Renal cortical epithelial cell (primary cell): ENCODE measurements at places on chromosomes 12 and 14. TPM values are rescaled to one million over a fixed set of nuclear protein-coding genes. Genes with fewer than 3 reads are reported as not detected.

NPFF gene
- total RNA-seq: not detected in 2 replicates

ERBB3 gene
- 5.1 and 19.4 TPM in 2 replicates for total RNA-seq

DNA sequence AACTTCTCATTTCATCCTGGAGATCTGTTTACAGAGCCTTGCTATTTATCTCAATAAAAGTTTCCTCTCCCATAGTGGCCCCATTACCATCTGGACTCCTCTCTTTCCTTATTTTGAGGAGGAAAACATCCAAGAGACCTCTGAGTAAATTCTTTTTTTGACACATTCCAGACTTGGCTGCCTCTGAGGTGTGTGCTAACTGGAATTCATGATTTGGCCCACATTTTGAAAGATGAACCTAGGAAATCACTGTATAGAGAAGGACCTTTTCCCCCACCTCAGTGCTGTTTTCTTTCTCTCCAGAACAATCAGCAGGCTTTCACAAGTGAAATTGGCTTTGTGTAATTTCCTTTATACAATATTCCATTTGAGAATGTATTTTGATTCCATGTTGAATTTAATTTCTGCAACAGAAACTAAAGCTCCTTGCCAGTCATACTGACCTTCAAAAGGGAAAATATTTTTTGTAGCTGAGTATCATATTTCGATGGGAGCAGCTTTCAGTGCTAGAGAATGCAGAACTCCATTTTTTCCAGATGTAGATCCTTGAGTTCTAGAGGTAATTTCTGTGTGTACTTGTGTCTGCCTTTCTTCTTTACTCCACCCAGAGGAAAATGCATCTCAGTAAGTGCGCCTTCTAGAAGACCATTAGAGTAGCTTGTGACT, 244.9 kb upstream of the RGS6 start:
- no peak for DNase-seq

GRCh38 chr12:80811957-80812708, 95.4 kb downstream of the MYF5 start:
- no peak for DNase-seq

DNA sequence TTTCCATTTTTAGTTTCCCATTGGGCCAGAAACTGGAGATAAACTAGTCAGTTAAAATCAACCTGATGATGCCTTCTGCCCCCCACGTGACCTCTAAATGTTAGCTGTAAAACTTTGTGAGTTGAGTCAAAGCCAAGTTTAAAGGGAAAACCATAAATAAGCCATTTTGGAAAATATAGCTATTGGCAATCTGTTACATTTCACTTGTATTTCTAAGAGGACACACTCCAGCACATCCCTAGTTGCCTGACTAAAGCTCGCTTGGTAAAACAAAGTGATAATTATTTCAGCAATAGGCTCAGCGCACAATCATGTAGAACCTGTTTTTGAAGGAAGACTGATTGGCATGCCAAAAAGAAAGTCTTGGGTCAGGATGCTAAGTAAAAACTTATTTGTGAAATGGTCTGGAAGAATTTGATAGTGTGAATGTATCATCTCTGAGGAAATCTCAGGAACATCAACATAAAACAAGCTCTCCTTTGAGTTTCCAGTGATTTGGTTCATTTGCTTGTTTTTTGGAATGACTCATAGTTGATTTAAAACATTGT, 49.2 kb upstream of the AEBP2 start:
- peak; percentile 65 for DNase-seq

RNASE3 gene
- not detected in 2 replicates for total RNA-seq

DNA sequence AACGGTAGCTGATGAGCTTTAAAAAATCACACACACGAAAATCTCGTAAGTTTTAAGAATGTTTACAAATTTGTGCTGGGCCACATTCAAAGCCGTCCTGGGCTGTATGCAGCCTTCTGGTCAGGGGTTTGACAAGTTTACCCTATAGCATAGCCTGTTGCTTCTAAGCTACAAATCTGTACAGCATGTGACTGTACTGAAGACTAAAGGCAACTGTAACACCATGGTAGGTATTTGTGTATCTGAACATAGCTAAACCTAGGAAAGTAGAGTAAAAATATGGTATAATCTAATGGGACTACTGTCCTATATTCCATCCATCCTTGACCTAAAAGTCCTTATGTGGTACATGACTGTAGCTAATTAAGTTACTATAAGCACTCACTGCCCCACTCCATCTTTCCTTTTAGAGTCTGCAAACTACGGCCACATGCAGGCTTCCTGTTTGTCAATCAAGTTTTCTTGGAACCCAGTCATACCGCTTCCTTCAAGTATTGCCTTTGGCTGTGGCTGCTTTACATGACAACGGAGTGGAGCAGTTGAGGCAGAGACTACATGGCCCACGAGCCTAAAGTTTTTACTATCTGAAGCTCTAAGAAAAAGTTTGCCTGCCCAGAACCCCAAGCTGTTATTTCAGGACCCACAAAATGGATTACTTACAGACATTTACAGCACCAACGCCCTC, 18.5 kb downstream of the KRT7 start:
- no peak for DNase-seq

DNA sequence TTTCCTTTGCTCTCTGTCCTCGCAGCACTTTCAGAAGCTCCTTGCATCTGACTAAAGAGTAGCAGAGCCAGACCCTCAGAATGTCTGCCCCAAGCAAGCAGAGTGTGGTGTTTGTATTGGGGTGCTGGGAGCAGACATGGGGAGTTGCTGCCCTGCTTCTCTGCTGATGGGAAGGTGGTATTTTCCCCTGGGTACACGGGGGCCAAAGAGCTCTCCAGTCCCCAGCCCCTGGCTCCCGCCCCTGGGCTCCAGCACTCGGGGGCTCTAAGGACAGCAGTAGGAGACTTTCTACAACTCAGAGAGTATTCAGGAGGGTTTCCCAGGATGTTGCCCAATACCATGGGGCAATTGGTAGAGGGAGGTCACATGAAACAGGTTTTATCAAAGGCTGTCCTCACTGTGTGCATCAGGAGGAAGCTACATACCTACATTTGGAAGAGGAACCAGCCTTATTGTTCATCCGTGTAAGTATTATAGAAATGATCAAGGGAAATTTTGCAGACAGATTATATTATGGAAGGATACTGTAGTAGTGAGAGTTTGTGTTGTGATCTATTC, 50.3 kb downstream of the DAD1 start:
- no peak for DNase-seq

DNA sequence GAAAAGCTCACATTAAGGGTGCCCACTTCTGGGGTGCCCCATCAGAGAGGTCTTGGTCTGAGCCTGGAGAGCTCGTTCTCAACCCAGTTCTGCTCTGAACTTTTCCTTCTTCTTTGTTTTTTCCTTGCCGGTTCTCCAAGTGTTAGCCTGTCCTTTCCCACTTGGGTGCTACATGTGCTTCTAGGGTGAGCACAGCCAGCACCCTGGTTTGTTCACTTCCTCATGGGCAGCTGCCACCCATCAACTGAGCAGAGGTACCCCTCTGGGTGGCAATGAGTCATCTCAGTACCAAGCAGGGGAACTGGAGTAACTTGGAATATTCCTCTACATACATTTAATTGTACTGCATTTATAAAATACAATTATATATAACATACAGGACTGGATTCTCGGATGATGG, 3.9 kb upstream of the SYNE3 start:
- no peak for DNase-seq

STRN3 gene
- 78.3 and 110 TPM in 2 replicates for total RNA-seq

- no peak for DNase-seq
Measured at GRCh38 chr12:116887244-116887643, 6.0 kb upstream of the HRK start.

LMNTD1 gene
- total RNA-seq: not detected in 2 replicates

KERA gene
- total RNA-seq: not detected in 2 replicates

DNA sequence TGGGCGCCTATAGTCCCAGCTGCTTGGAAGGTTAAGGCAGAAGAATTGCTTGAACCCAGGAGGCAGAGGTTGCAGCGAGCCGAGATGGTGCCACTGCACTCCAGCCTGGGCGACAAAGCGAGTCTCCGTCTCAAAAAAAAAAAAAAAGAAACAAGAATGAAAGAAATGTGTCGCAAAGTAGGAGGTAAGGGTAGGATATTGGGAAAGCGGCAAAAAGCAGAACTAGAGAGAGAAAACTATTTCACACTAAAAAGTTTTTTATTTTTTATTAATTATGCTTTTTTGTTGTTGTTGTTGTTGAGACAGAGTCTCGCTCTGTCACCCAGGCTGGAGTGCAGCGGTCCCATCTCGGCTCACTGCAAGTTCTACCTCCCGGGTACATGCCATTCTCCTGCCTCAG, 17.7 kb downstream of the SBNO1 start:
- no peak for DNase-seq

FAIM2 gene
- not detected in 2 replicates for total RNA-seq

DNA sequence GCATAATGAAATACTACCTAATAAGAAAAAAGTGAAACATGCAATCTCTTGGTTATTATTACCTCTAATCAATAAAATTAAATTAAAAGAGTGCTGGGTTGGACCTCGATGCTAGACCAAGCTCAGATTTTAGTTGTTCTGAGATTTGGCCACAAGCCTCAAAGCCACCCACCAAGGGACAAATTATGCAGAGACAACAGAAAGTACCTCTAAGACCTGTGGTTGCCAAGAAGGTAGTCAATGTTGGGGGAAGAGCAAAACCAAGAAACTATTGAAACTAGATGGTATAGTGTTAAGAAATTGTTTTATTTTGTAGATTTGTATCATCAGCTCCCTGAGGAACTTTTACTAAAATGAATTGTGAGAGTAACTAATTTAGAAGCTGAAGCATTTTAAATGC, 43.8 kb upstream of the ARID2 start:
- DNase-seq: no peak

GRCh38 chr12:64457032-64457431, 5.1 kb downstream of the TBK1 start:
- no peak for DNase-seq

BLOC1S1 gene
- 45.7 and 54.7 TPM in 2 replicates for total RNA-seq

PYGL gene
- 112 and 202 TPM in 2 replicates for total RNA-seq

- peak; percentile 81 for DNase-seq
Measured at GRCh38 chr14:49946320-49947141, 53.6 kb downstream of the ARF6 start.

DNA sequence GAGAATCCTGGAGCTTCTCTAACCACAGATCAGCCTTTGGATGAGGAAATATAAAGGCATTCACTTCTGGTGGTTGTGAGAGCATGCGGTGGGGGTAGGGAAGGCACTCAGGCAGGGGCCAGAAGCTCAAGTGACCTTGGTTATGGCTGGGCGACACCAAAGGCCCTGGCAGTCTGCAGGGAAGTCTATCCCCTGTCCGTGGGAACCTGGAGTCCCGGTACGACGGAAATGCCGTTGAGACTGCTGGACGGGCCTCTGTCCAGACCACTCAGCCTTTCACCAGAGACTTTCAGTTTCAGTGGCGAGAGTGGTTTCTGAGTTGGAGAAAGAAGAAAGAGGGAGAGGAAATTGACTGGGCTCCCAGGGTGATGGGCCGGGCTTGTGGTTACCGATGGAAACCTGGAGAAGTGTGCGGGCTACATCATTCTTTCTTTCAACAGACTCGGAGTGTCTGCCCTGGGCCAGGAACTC, 20.9 kb downstream of the ISCA2 start:
- peak; percentile 90 for DNase-seq

GRCh38 chr12:93541578-93542225, 30.8 kb upstream of the SOCS2 start:
- DNase-seq: peak; percentile 70

- no peak for DNase-seq
Measured at GRCh38 chr12:100017056-100017455, 32.3 kb upstream of the ANKS1B start.

B3GNT4 gene
- 2.6 and 18.9 TPM in 2 replicates for total RNA-seq

GRCh38 chr12:52645982-52646381, 6.0 kb downstream of the KRT2 start:
- no peak for DNase-seq

DNA sequence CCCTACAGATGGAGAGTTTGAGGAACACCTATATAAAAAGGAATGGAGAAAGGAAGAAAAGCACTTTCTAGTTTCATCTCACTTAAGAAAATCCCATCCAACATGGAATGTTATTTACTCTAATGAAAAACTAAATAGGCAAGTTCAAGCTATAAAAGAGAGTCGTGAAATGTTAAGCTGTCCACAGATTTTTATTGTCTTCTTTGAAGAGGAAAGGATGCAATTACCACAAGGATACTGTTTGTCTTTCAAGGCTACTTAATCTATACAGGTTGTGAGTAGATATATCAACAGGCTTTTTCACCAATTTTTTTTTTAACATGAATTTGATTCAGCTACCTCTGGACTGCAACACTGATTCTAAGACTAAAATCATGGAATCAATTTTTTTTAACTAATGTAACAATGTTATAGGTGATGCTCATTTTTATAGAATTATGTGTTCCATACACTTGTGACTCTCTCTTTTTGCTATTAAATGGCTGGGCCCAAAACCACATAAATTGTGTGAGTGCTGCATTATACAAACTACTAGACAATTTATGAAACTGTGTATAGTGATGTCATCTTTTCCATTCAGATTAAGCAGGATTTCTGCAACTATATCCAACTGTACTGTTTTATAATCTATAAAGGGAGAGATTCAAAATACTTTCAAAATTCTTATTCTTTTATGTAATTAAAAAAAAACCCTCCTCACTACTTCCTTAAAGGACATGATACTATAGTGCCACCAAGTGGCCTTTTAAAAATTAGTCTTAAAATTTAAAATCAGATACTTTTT, 26.8 kb upstream of the BMAL2 start:
- DNase-seq: peak; percentile 71

DNA sequence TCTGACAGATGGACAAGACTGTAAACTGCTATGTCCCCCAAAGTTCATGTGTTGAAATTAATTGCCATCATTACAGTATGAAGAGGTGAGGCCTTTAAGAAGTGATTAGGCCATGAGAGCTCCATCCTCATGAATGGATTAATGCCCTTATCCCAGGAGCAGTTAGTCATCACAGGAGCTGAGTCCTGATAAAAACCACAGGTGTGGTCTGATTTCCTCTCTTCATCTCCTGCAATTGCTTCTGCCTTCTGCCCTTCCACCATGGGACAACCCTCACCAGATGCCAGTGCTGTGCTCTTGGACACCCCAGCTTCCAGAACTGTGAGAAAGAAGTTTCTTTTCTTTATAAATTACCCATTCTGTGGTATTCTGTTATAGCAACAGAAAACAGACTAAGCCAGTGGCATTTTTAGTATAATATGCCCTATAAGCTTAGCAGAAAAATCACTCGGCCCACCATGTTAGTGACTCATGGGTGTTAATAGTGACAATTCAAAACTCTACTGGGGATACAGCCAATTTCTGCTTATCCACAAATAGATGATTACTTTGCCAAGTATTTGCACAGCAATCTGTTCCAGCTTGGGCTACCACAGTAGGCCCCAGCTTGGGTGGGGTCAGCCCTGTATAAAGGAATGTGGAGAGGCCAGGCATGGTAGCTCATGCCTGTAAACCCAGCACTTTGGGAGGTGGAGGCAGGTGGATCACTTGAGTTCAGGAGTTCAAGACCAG, 129.0 kb upstream of the BCL2L14 start:
- peak; percentile 91 for DNase-seq

HSPB8 gene
- total RNA-seq: 62.0 and 125 TPM in 2 replicates
